ENCODE measurements at places on chromosomes 5 and 9. TPM values are rescaled to one million over a fixed set of nuclear protein-coding genes. Genes with fewer than 3 reads are reported as not detected.

DNA sequence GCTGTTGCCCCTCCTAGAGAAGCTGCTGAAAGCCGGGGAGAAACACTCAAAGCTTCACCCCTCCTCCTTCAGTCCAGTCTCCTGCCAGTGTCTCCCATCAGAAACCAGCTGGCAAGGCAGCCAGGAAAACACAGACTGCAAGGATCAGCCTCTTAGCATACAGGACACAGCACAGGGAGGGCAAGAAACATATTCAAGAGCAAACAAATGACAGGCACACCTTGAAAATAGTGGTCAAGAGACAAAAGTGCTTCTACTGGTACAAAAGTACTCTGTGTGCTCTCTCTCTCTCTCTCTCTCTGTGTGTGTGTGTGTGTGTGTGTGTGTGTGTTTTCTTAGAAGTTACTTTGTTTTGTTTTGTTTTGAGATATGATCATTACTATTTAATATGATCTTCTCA is 227.2 kb downstream of the RAB3C start:
- no peak for DNase-seq

- DNase-seq, result no peak
These were observed 68.7 kb upstream of the TAF11L2 start for GRCh38 chr5:17429353-17429752.

GRCh38 chr5:4275232-4275631 is 679.6 kb downstream of the IRX1 start:
- no peak for DNase-seq

DNA sequence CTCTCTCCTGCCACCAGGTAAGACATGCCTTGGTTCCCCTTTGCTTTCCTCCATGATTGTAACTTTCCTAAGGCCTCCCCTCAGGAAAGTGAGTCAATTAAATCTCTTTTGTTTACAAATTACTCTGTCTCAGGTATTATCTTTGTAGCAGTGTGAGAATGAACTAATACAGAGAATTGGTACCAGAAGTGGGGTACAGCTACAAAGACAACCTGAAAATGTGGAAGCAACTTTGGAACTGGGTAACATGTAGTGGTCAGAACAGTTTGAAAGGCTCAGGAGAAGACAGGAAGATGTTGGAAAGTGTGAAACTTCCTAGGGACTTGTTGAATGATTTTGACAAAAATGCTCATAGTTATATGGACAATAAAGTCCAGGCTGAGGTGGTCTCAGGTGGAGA is 97.2 kb downstream of the FAM170A start:
- DNase-seq, result no peak

Gene KIAA0825
- total RNA-seq, result 1.6 TPM

Gene POU5F2
- total RNA-seq, result 1.7 TPM

DNA sequence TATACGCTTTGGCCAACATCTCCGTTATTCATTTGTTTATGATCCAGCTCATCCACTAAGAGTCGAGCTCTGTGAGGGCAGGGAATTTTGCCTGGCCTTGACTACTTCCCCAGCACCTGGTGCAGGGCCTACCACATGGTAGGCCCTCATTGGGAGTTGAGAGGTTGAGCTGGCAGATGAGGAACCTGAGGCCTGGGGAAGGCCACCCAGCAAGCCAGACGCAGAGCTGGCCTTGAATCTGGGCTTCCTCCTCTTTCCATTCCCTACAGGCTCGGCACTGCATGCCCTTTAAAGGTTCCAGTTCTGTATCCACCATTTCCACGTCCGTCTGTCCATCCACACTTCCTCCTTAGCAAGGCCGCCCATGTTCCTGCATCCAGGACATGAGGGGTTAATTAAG is 24.2 kb downstream of the KCNMB1 start:
- no peak for DNase-seq
